ENCODE measurements at places on chromosomes 1 and 21. TPM values are rescaled to one million over a fixed set of nuclear protein-coding genes. Genes with fewer than 3 reads are reported as not detected.

The SPRR2F gene
- not detected for total RNA-seq

DNA sequence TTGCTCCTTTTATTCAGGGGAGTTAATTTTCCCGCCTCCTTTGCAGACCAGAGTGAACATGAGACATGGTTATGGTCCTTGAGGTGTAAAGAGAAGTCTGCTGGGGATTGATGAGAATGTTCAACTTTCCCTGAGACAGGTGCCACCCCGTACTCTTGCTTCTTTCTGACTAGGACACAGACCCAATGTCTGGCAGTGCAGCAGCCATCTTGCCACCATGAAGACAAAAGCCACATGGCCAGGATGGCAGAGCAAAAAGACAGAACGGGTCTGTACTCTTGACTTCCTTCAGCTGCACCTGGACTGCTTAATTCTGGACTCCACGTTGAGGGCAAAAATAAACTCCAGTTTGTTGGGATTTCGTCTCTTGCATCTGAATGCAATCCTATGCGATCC, 54.1 kb downstream of the KLHDC7A start:
- peaks cover 3% of the 10 kb centered on the region for H3K27me3 ChIP-seq
- no peaks in the 10 kb centered on the region for H3K36me3 ChIP-seq
- H3K4me3 ChIP-seq, result no peak overlapping the region

DNA sequence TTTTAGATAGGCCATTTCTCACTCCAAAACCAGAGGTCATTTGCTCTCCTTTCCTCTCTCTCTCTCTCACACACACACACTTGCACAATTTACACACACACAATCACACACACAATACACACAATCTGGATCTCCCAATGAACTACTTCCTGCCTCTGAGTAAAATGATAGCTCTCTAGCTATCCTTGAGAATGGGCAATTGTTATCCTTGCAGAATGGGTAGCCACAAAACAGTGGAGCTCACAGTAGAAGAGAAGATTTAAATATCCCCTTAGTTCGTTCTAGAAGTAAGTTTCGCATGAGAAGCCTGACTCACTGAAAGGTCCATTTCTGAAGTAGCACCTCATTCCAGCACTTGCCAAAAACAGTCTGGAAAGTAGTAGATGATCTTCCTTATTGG, 17.6 kb downstream of the PALMD start:
- no peak overlapping the region for H3K4me3 ChIP-seq
- no peaks in the 10 kb centered on the region for H3K36me3 ChIP-seq
- H3K27ac ChIP-seq, result no peak overlapping the region
- peaks cover 27% of the 10 kb centered on the region for H3K27me3 ChIP-seq
- no peaks in the 10 kb centered on the region for H3K4me1 ChIP-seq

The TLR5 gene
- 1.0 TPM for total RNA-seq

DNA sequence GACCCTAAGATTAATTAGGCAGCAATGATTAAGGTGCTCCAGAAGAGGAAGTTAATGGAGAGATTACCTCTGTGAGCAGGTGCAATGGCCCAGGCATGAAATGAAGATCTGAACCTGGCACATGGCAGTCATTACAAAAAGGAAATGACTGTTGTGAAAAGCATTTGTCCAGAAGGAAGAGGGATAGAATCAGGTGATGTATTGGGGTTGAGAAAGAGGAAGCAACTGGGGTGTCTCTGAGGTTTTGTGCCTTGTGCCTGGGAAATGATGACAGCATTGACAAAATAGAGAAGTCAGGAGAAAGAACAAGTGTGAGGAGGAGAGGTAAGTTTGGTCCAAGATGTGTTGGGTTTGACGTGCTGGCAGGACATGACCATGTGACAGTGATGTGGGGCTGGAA, 5.6 kb downstream of the CRCT1 start:
- H3K36me3 ChIP-seq, result no peaks in the 10 kb centered on the region
- H3K4me1 ChIP-seq, result peaks cover 1% of the 10 kb centered on the region
- H3K27ac ChIP-seq, result no peak overlapping the region
- H3K27me3 ChIP-seq, result peaks cover 34% of the 10 kb centered on the region

The SYTL1 gene
- 106 TPM for total RNA-seq

GRCh38 chr1:172993640-172994039, 57.1 kb downstream of the TNFSF18 start:
- peaks cover 9% of the 10 kb centered on the region for H3K27me3 ChIP-seq
- H3K27ac ChIP-seq, result no peak overlapping the region
- H3K36me3 ChIP-seq, result no peaks in the 10 kb centered on the region
- no peaks in the 10 kb centered on the region for H3K4me1 ChIP-seq
- no peak for DNase-seq

DNA sequence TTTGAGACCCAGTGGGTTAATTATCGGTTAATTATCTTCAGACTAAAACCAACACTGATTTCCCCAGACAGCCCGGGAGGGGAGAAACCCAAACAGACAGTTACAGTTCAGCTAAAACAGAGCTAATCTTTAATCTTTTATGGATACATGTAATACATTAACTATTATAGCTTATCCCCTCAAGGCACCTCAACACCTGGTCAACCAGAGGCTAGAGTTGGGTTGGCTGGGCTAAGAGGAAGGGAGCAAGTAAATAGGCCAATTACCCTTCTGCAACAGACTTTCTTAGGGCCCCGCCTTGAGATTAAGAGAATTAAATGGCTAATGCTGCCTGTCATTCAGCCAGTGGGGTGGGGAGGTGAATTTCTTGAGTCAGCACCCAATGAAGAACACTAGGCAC, 6.6 kb upstream of the MED18 start:
- no peak for DNase-seq
- H3K27me3 ChIP-seq, result peaks cover 5% of the 10 kb centered on the region

DNA sequence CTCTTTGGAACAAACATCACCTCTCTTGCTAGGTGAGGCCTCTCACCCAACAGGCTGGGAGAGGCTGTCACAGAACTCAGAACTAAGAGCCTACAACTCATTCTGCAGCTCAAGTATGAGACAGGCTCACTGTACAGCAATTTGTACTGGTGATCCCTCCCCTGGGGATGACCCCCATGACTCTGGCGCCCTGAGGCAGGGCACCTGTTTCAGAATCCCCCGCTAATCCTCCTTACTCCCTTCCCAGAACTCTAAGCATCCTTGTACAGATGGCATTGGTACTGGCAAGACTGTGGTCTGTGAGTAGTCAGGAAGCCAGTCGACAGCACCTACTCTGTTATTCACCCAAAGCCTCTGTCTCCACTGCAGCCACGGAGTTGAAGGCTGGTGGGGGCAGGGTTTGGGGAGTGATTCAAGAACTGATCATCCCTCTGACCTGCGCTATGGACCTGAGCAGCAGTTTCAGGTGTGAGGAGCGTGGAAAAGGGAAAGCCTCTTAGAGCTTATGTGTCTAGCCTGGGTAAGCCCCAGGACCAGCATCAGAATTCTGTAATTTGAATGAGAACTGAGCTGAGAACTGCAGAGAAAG, 655.5 kb downstream of the KIF26B start:
- no peaks in the 10 kb centered on the region for H3K27me3 ChIP-seq
- H3K4me3 ChIP-seq, result no peak overlapping the region
- no peak for DNase-seq
- H3K4me1 ChIP-seq, result peaks cover 3% of the 10 kb centered on the region
- no peaks in the 10 kb centered on the region for H3K36me3 ChIP-seq

GRCh38 chr1:87134625-87135328, 193.9 kb upstream of the LMO4 start:
- H3K4me1 ChIP-seq, result peaks cover 11% of the 10 kb centered on the region
- peaks cover 24% of the 10 kb centered on the region for H3K27me3 ChIP-seq
- no peak overlapping the region for H3K27ac ChIP-seq
- no peak for DNase-seq
- H3K36me3 ChIP-seq, result no peaks in the 10 kb centered on the region

The NMNAT2 gene
- not detected for total RNA-seq

- DNase-seq, result no peak
- no peak overlapping the region for H3K4me3 ChIP-seq
- peaks cover 58% of the 10 kb centered on the region for H3K4me1 ChIP-seq
These were observed 3.3 kb upstream of the MX2 start for GRCh38 chr21:41358193-41359166.

DNA sequence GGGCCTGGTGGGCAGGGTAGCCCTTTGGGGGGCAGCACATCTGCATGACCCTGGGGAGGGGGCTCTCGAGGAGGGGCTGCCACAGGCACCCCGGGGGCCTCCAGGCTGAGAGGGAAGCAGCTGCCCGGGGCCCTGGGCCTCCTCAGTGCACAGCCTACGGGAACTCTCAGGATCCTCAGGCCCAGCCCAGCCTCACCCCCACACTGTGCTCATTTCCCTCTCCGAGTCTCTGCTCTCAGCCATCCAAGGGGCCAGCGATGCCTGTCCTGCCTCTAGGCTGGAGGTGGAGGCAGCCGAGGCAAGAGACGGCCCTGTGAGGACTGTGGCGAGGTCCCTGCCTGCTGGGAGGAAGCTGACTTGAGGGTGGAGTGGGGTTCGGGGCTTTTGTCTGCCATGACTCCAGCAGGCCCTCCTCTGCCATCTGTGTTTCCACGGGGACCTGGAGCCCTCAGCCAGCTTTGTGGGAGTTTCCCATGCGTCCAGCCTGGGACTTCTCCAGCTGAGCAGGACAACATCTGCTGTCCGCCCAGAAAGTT, 7.2 kb upstream of the PLEKHG5 start:
- H3K27me3 ChIP-seq, result peaks cover 24% of the 10 kb centered on the region
- peaks cover 8% of the 10 kb centered on the region for H3K4me1 ChIP-seq
- no peak overlapping the region for H3K27ac ChIP-seq
- H3K36me3 ChIP-seq, result no peaks in the 10 kb centered on the region

The CA6 gene
- 0.31 TPM for total RNA-seq

- no peaks in the 10 kb centered on the region for H3K36me3 ChIP-seq
- H3K27me3 ChIP-seq, result no peaks in the 10 kb centered on the region
- H3K4me3 ChIP-seq, result no peak overlapping the region
- no peaks in the 10 kb centered on the region for H3K4me1 ChIP-seq
- no peak for DNase-seq
These were observed 88.6 kb downstream of the TGFB2 start for GRCh38 chr1:218433744-218434143.

The FAM163A gene
- not detected for total RNA-seq

GRCh38 chr1:152169366-152170025, 10.5 kb upstream of the RPTN start:
- DNase-seq, result no peak
- peaks cover 8% of the 10 kb centered on the region for H3K27me3 ChIP-seq
- H3K4me1 ChIP-seq, result peaks cover 13% of the 10 kb centered on the region
- H3K36me3 ChIP-seq, result peaks cover 3% of the 10 kb centered on the region
- H3K27ac ChIP-seq, result no peak overlapping the region

DNA sequence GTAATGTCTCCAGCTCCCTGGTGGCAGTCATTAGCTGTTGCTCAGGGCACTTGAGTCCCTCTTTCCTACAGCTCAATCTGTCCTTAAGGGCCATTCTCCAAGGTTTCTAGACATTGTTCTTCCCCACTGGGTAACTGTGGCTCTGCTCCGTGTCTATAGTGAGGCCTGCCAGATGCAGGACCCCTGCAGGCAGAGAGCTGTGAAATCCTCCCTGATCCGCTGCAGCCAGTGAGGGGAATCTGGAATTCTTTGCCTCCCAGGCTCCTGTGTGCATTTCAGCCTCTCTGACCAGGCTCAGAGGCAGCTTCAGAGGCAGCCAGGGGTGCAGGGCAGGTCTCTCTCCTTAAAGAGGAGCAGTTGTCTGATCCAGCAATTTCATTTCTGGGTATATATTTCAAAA, 14.4 kb upstream of the IGSF21 start:
- H3K4me1 ChIP-seq, result no peaks in the 10 kb centered on the region
- DNase-seq, result no peak
- peaks cover 2% of the 10 kb centered on the region for H3K27me3 ChIP-seq
- H3K36me3 ChIP-seq, result no peaks in the 10 kb centered on the region
- no peak overlapping the region for H3K4me3 ChIP-seq
- no peak overlapping the region for H3K27ac ChIP-seq

GRCh38 chr1:198922638-198923430, 284.0 kb downstream of the PTPRC start:
- no peak for DNase-seq
- H3K36me3 ChIP-seq, result peaks cover 56% of the 10 kb centered on the region
- no peak overlapping the region for H3K4me3 ChIP-seq
- peaks cover 77% of the 10 kb centered on the region for H3K4me1 ChIP-seq
- H3K27me3 ChIP-seq, result no peaks in the 10 kb centered on the region
- peak overlapping the region; percentile 47 for H3K27ac ChIP-seq

- H3K4me3 ChIP-seq, result no peak overlapping the region
- H3K36me3 ChIP-seq, result peaks cover 5% of the 10 kb centered on the region
- H3K27me3 ChIP-seq, result peaks cover 78% of the 10 kb centered on the region
These were observed 442 bp upstream of the CSMD2 start for GRCh38 chr1:34165422-34165921.

- no peak overlapping the region for H3K4me3 ChIP-seq
- H3K36me3 ChIP-seq, result peaks cover 1% of the 10 kb centered on the region
- peak overlapping the region; percentile 31 for H3K27ac ChIP-seq
- H3K4me1 ChIP-seq, result peaks cover 34% of the 10 kb centered on the region
- H3K27me3 ChIP-seq, result no peaks in the 10 kb centered on the region
These were observed 66.9 kb upstream of the PRDX6 start for GRCh38 chr1:173410133-173410793.

Data from activated CD4-positive, alpha-beta T cell treated with anti-CD3 and anti-CD28 coated beads, Interleukin-2, amount 10 ng/mL, durations not matched to agents 7 days and 5 days (primary cell).